Motor neuron (in vitro differentiated cells): ENCODE measurements at places on chromosomes 3 and 15. TPM values are rescaled to one million over a fixed set of nuclear protein-coding genes. Genes with fewer than 3 reads are reported as not detected.

ARNT2 gene
- 2.4 and 3.0 TPM in 2 replicates for total RNA-seq

WDR76 gene
- 2.9 and 3.4 TPM in 2 replicates for total RNA-seq

CHRM5 gene
- total RNA-seq = 0.76 and 0.81 TPM in 2 replicates

SRP14 gene
- total RNA-seq = 367 and 379 TPM in 2 replicates

ISL2 gene
- total RNA-seq = 1.6 and 1.7 TPM in 2 replicates

ANKRD34C gene
- 0.05 and 0.09 TPM in 2 replicates for total RNA-seq

PEX5L gene
- total RNA-seq = 10.3 and 14.6 TPM in 2 replicates

TUSC7 gene
- 0.40 and 0.93 TPM in 2 replicates for total RNA-seq

POLQ gene
- 0.22 and 0.31 TPM in 2 replicates for total RNA-seq

PPM1L gene
- total RNA-seq = 13.8 and 15.0 TPM in 2 replicates

THAP10 gene
- total RNA-seq = 1.7 and 2.0 TPM in 2 replicates

VGLL3 gene
- total RNA-seq = 42.5 and 89.5 TPM in 2 replicates

CRBN gene
- 47.2 and 48.2 TPM in 2 replicates for total RNA-seq

ANKRD63 gene
- total RNA-seq = 0.66 TPM in 1 of 2 replicates, not detected in the other

P2RY12 gene
- 1.3 and 4.2 TPM in 2 replicates for total RNA-seq

STXBP5L gene
- 4.3 and 5.6 TPM in 2 replicates for total RNA-seq

- no peak for ATAC-seq
Measured at GRCh38 chr15:65953622-65954021, 84.3 kb downstream of the RAB11A start.

- ATAC-seq = no peak
Measured at GRCh38 chr3:111045564-111045963, 26.1 kb upstream of the NECTIN3 start.

GRCh38 chr15:89303986-89304385 lies 30.6 kb downstream of the POLG start:
- ATAC-seq = no peak

- no peak for ATAC-seq
Measured at GRCh38 chr3:8645712-8646111, 1.1 kb upstream of the SSUH2 start.

DNA sequence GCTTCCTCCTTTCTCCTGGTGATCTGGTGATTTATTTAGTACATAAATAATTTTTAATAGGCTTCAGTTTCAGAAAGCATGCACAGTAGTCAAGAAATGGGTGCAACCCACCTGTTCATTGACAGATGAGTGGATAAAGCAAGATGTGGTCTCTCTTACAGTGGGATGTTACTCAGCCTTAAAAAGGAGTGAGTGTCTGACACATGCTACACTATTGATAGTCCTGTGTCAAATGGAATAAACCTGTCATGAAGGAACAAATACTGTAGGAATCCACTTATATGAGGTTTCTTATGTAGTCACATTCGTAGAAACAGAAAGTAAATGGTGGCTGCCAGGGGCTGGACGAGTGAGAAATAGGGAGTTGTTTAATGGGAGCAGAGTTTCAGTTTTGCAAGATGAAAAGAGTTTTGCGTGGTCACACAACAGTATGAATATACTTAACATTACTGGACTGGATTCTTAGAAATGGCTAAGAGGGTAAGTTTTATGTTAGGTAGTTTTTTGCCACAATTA lies 56.0 kb upstream of the PPARG start:
- no peak for ATAC-seq

DNA sequence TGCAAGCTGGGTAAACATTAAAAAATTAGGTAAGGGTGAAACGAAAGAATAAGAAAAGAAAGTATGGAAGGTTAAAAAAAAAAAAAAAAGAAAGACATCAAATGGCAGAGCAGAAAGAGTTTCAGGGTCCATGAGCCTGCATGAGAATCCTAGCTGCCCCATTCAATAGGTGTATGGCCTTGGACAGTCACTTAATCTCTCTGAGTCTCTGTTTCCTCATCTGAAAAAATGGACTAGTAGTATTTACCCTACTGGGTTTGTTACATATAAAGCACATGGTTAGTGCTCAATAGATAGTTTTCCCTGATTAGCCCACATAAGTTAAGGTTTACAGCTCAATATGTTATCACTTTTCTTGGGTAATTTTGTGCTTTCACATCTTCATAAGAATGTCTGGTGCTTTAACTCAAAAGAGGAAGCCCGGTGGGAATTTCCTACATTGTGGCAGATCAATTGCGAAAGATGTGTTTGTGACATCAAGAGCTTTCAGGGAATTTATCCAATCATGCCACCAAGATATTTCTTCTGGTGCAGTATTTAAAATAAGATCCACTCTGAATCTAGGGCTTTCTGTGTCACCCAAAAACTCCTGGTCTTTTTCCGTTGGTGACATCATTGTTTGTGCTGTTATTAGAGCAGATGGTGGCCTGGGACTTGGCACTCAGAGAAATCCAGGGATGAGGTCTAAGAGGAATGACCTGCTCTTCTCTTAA lies 57.2 kb upstream of the UBE2E1 start:
- ATAC-seq = no peak

GRCh38 chr3:61985020-61985419 lies 388.3 kb downstream of the FEZF2 start:
- ATAC-seq = no peak

DNA sequence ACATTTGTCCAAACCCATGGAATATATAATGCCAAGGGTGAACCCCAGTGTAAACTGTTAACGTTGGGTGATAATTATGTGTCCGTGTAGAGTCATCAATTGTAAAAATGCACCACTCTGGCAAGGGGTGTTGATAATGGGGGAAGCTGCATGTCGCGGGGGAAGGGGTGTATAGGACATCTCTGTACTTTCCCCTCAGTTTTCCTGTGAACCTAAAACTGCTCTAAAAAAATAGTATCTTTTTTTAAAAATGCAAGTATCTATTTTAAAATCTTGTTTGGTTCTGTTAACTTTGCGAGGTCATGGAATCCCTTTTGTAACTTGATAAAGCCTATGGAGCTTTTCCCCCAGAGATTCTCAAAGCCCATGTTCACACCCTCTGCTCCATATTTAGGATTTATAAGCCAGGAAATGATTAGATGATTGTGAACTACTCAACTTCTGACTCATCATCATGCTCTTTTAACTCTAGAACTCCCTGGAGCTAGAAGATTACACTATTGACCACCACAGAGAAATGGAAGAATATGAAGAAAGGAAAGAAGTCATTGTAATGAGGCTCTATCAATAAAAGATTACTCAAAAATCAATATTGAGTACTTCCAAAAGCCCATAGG lies 56.1 kb upstream of the C3orf49 start:
- ATAC-seq = no peak

DNA sequence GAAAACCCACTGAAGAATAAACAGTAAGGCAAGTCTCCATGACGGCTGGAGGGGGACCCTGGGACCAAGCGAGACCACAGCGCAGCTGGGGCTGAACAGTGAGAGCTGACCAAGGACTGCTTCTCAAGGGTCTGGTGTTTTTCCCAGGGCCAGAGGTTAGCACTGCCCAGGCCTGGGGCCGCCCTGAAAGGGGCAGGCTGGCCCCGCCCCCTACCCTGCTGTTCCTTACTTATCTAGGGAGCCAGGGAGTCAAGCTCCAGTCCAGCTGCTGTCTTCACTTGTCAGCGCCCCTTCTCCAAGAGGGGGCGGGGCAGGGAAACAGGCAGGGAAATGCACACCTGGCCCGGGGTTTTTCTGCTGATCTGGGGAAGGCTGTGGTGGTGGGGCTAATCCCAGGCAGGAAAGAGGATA lies 51.6 kb upstream of the HACD2 start:
- no peak for ATAC-seq

GRCh38 chr15:88894348-88894818 lies 961 bp downstream of the HAPLN3 start:
- ATAC-seq = no peak

GRCh38 chr3:73964818-73965217 lies 340.1 kb upstream of the PDZRN3 start:
- ATAC-seq = no peak

DNA sequence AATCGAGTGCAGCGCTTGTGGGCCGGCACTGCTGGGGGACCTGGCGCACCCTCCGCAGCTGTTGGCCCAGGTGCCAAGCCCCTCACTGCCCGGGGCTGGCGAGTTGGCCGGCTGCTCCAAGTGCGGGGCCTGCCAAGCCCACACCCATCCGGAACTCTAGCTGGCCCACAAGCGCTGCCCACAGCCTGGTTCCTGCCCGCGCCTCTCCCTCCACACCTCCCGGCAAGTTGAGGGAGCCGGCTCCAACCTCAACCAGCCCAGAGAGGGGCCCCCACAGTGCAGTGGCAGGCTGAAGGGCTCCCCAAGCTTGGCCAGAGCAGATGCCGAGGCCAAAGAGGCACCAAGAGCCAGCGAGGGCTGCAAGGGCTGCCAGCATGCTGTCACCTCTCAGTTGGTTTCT lies 73.4 kb downstream of the PLXNA1 start:
- no peak for ATAC-seq

DNA sequence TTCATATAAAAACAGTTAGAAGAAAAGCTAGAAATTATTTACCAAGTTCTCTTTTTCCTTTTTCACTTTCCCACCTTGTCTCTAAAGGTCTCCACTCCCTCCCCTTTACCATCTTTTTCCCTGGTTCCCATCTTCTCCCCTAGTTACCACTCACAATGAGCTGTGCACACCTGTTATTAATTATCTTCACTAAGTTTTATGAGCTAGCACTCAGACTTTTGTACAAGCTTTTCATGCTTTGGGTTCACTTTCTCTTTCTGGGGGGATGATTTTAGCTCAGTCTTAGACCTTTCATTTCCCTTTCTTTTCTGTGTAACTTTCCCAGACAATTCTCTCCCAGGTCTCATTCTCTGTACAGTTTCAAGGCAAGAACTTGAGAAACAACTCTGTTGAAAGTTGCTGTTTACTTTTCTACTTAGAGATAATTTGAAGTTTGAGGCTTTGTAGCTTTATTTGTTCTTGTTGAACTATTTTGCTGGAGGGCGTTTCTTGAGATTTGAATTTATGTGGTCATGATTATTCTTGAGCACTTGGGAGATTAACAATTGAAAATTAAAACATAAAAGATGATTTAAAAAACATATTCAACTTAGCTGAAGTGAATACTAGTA lies 24.0 kb upstream of the AADAC start:
- ATAC-seq = no peak

- no peak for ATAC-seq
Measured at GRCh38 chr3:33940149-33940548, 141.7 kb downstream of the PDCD6IP start.

DNA sequence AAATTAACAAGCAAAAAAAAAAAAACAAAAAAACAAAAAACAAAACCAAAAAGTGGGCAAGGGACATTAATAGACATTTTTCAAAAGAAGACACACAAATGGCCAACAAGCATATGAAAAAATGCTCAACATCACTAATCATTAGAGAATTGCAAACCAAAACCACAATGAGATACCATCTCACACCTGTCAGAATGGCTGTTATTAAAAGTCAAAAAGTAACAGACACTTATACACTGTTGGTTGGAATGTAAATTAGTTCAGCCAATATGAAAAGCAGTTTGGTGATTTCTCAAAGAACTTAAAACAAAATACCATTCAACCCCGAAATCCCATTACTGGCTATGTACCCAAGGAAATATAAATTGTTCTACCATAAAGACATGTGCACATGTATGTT lies 222.4 kb upstream of the CD96 start:
- no peak for ATAC-seq

GRCh38 chr3:189301479-189301878 lies 129.7 kb downstream of the TPRG1 start:
- no peak for ATAC-seq

GRCh38 chr3:39021029-39021428 lies 30.7 kb downstream of the SCN11A start:
- no peak for ATAC-seq

DNA sequence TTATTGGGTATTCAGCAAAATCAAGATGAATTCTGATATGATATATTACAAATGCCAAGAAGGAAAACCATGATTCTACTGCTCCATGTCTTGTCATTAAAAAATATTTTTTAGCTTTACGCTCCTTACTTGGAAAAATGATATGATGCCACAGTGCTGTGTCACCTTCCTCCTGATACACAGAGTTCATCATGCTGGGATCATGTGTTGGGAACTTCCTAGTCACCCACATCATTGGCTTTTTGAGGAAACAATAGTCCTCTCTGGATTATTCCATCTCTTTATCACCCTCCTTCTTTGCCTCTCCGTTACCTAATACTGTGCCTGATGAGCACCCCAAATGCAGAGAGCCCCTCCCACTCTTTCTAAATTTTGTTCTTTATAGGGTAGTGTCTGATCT lies 94.3 kb upstream of the PFN2 start:
- ATAC-seq = no peak

GRCh38 chr15:76844096-76844495 lies 61.0 kb downstream of the SCAPER start:
- no peak for ATAC-seq

- no peak for ATAC-seq
Measured at GRCh38 chr15:73569361-73569760, 63.8 kb downstream of the NPTN start.

DNA sequence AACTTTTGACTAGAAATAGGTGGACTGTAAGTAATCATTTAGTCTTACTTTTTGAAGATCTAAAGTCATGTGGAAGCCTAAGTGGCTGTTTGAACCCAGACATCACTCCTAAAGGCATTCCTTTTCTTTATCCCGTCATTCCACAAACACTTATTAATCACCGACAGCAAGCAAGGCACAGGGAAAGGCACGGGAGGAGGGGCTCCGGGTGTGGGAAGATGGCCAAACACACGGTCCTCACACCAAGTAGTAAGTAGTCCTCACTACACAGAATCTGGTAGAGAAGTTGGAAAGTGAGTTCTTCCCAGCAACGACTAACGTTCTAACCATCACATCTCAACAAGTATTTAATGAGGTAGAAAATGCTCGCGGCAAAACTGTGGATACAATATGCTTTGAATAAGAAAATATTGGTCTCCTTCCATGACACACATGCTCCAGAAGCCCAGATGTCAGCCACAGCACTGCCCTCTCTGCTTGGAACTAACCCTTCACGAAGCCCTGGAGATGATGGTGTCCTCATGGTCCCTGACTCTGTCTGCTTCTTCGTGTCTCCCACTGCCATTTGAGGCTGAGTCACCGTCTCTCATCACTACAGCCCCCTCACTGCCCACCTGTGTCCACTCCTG lies 202.2 kb downstream of the OPA1 start:
- no peak for ATAC-seq

GRCh38 chr3:197103766-197104165 lies 74.1 kb upstream of the MELTF start:
- ATAC-seq = no peak

- ATAC-seq = no peak
Measured at GRCh38 chr3:57069503-57069902, 9.0 kb downstream of the SPATA12 start.

DNA sequence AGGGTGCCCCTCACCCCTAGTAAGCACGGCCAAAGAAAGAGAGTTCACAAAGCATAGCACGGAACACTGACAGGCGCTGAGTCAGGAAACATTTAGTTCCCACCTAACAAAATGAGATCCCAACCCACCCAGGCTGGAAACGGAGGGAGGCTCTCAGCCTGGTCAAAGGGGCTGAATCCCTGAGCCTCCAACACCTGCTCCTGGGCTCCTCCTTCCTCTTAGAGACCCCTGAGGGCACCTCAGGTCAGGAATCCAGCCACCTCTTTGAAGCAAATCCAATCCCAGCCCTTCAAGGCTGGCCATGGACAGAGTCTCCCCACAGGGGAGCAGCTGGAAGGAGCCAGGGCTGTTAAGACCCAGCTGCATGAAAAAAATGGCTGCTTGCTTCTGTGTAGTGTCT lies 154.4 kb upstream of the HES1 start:
- no peak for ATAC-seq

- no peak for ATAC-seq
Measured at GRCh38 chr15:64096668-64097384, 1.0 kb downstream of the SNX1 start.
